ENCODE measurements at places on chromosomes 16 and 17. TPM values are rescaled to one million over a fixed set of nuclear protein-coding genes. Genes with fewer than 3 reads are reported as not detected.

CALB2 gene
- total RNA-seq: not detected

WSCD1 gene
- not detected for total RNA-seq

DNAI2 gene
- total RNA-seq: 0.09 TPM

APOH gene
- total RNA-seq: not detected

ZNF23 gene
- total RNA-seq: 6.1 TPM

FN3K gene
- 2.9 TPM for total RNA-seq

TBC1D3H gene
- total RNA-seq: not detected

KRT40 gene
- total RNA-seq: not detected

TBC1D3G gene
- total RNA-seq: not detected

RNF43 gene
- 0.95 TPM for total RNA-seq

HOXB5 gene
- not detected for total RNA-seq

IRF8 gene
- 235 TPM for total RNA-seq

PRR35 gene
- total RNA-seq: not detected

OTOP2 gene
- total RNA-seq: not detected

CHST6 gene
- not detected for total RNA-seq

DUS2 gene
- total RNA-seq: 35.3 TPM

NKIRAS2 gene
- total RNA-seq: 29.5 TPM

SLC13A2 gene
- not detected for total RNA-seq

Data from activated CD4-positive, alpha-beta T cell treated with anti-CD3 and anti-CD28 coated beads, Interleukin-2, amount 10 ng/mL, durations not matched to agents 24 days and 14 days (primary cell).